Neural progenitor cell (in vitro differentiated cells): ENCODE measurements at places on chromosomes 6 and 20.

GRCh38 chr20:36744764-36745191 is 1.1 kb downstream of the NDRG3 start:
- peak; percentile 21 for DNase-seq

GRCh38 chr6:144036064-144036834 is 28.2 kb upstream of the PLAGL1 start:
- peak; percentile 57 for DNase-seq

DNA sequence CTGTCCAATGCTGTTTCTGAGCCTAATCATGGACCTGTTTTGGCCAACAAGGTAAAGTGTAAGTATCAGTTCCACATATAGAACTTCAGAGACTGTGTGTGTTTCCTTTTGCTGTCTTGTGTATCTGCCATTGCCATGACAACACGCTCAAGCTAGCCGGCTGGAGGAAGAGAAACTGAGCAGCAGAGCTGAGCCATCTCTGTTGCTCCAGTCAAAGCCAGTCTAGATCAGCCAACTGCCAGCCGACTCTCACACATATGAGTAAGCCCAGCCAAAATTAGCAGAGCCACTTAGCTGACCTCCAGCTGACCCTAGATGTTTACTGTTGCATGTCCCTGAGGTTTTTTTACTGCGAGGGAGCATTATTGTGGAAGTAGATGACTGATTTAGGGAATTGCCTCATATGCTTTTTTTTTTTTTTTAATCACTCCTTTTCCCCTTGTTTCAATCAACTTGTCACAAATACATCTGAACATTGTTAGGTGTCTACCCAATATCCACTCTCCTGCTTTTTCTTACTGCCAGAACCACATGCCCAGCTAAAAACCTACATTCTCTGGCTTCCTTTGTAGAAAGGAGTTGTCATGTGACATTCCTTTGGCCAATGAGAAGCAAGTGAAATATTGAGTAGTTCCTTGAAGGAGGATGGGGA is 304.3 kb upstream of the SUPT3H start:
- no peak for DNase-seq

GRCh38 chr20:40486297-40486696 is 202.7 kb downstream of the MAFB start:
- no peak for DNase-seq

GRCh38 chr6:31903957-31904356 is 2.1 kb upstream of the ZBTB12 start:
- DNase-seq: no peak
